ENCODE measurements at places on chromosomes 11 and 22.

DNA sequence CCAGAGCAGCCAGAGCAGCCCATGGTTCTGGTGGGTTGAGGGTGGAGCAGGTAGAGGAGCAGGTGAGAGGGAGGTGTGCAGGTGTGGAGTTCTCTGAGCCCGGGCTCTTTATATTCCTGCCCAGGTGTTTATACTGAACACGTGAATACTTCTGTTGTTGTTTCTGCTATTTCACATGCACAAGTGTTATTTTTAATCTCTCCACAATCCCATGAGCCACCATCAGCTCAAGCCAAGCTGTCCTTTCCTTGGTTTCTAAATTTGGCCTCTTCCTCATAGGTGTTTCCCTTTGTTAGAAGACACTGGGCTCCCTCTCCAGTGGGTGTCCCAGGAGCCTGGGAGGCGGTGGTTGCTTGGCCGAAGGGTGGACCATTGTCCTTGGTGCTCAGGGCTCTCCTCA, at the start of gene KRTAP5-3:
Gene KRTAP5-3 (minus strand): TSS at position 101 of the 400 bp plus-strand sequence. CDS start 78 bp downstream, at position 23.
- DNase-seq: no peak

DNA sequence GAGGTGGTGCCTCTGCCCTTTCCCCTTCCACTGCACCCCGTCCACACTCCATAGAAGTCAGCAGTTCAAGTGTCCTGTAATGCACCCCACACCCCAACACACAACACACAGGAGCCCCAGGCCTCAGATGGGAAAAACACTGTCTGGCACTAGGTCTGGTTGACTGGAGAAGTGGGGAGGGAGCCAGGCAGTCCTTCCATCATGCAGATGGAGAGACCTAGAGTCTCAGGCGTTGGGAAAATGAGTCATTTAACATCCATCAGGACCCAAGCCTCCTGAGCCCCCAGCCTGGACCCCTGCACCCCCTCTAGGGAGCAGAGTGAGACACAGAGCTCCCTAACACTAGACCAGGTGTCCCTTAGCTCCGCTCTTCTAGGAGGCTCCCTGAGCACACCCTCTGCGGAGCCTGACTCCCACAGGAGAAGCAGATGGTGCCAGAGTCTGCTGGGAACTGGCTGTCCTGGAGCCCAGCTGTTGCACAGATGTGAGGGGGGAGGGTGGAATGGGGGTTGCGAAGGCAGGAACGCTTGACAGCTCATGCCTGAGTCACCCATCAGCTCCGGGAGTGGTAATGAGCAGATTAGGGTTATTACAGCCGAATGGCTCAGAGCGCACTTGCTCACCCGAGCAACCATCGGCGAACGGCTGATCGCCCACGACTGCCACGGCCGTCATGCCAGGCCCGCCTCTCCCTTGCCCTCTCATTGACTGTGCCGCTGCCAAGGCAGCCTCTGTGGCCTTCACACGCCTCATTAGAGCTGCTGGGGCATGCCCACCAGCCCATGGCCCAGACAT, 22.1 kb upstream of the SYT7 start:
- DNase-seq: no peak

- DNase-seq: peak; percentile 7
Measured at GRCh38 chr11:122559734-122560382, 95.7 kb upstream of the UBASH3B start.

DNA sequence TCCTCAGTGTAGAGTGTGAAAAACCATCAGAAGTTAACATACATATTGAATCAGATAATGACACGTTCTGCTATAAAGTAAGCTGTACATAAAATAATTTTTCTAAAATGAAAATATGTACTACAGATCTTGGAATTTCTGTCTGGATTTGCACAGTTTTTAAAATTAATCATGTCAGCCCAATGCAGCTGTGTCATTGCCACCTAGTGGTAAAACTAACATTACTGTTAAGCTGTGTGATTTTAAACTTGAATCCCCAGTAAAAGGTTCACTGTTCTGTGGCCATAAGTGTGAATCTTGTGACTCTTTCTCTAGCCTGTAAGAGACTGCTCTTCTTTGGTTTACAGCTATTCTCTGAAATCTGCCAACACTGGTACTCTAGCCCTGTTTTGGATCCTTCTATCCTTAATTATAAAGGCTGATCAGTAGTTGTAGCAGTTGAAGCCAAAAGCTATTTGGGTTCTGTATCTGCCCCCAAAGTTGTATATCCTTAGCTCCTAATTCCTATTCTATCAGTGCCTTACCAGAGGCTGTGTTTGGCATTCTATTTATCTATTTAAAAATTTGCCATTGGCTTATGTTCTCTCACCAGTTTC, 4.0 kb downstream of the JRKL start:
- DNase-seq: no peak

- DNase-seq: peak; percentile 34
Measured at GRCh38 chr11:96075532-96075959, 151.6 kb upstream of the MTMR2 start.

DNA sequence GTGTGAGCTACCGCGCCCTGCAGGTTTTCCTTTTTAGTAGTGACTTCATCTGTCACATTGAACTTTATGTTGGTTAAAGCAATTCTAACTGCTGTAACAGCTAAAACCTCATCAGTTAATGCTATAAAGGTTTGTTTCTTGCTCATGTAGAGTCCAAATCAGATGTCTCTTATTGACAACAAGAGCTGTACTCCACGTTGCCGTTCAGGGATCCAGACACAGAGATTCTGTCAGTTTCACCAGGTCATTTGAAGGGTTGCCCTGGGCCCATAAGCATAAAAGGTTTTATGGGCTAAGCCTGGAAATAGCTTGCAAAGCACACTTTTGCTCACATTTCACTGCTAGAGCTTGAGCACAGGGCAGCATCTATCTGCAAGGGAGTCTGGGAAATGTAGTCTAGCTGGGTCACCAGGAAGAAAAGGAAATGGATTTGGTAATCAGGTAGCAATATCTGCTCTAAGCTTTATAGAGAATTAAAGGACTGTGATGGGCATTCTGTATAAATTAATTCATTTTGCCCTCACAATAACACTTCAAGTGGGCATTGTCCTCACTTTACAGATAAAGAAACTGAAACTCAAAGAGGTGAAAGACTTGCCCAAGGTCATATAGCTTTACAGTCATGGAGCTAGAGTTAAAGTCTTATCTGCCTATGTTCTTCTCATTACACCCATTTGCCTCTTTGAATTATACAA, 25.2 kb upstream of the PTPRJ start:
- DNase-seq: no peak

DNA sequence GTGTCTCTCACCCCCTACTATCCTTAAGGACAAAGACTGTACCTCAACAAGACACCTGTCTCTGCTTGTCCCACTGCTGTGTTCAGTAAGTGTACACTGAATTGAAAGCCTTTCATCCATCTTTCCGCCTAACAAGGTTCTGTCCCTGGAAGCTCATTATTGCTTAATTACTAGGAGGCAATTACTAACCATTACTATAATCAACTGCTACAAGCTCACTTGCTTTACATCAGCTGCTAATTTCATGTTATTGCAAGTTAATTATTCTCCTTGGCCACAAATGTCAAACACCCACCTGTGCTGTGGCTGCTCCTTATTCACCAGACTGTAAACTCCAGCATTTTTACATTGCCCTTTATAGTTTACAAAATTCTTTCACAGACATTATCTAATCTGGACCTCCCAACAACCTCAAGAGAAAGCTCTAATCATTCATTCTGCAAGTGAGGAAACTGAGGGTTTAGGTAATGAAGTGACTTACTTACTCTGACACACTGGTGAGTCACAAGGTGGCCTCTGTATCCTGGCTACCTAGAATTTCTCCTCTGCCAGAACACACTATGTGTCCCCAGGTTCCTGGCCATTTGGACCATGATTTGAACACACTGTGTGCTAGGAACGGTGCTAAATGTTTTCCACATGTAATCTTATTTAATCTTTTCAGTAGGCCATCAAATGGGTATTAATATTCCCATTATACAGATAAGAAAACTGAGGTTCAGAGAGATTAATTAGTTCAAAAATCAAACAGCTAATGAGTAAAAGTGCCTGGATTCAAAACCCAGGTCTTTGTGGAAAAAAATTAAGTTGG, 66.7 kb downstream of the RAB30 start:
- DNase-seq: no peak

- DNase-seq: no peak
Measured at GRCh38 chr11:122138744-122139594, 23.0 kb upstream of the BLID start.

DNA sequence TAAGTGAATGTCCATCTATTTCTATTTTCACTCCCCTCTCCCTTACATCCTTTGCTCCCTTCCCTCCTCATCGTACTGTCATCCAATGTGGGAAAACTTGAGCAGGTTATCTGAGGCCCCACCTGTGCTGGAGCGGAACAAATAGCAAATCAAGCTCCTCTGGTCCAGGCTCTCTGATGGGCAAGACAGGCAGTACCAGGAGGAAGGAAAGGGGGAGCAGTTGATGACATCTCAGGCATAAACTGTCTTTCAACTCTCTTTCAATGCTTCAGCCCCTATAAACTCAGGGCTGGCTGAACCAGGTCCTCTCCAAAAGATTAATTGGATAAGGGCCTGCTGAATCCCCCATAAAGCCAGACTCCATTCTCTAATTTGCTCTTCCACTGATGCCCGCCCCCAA, 1.5 kb upstream of the CCKBR start:
- no peak for DNase-seq

DNA sequence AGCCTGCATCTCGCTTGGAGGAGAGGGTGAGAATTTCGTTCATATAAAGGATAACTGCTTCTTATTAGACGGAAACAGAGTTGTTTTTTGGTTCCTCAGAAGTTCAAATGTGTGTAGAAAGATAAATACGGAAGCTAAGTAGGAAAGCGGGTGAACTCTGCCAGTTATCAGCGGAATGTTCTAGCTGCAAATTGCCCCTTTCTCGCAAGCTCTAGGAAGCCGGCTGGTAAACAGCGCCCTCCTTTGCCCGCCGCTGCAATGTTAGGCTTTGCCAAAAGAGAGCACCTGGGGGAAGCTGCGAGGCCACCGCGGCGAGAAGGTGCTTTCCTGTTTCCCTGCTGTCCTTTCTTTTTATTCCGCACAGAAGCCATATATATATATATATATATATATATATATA, 67.0 kb downstream of the IGLL5 start:
- DNase-seq: peak; percentile 42

DNA sequence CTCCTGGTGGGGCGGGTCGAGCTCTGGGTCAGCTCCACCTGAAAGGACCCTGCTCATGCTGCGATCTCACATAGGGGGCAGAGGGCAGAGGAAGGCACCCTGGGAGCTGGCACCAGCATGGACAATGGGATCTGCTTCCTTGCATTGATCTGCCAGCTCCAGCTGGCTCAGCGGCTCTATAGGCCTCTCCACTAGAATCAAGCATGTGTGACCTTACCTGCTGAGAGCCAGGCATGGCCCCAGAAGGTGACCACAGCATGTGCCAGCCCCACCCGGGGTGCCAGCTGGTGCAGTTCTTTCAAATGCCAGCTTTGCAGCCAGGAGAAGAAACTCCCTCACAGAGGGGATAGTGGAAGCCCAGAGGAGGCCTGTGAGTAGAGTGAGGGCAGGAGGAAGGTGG, 22.0 kb upstream of the KLHL35 start:
- no peak for DNase-seq

GRCh38 chr11:1163321-1163910, 5.7 kb downstream of the MUC5AC start:
- no peak for DNase-seq

GRCh38 chr11:44388828-44389657, 79.1 kb upstream of the ALX4 start:
- DNase-seq: no peak

- DNase-seq: no peak
Measured at GRCh38 chr22:30073743-30074142, 6.5 kb upstream of the HORMAD2 start.

DNA sequence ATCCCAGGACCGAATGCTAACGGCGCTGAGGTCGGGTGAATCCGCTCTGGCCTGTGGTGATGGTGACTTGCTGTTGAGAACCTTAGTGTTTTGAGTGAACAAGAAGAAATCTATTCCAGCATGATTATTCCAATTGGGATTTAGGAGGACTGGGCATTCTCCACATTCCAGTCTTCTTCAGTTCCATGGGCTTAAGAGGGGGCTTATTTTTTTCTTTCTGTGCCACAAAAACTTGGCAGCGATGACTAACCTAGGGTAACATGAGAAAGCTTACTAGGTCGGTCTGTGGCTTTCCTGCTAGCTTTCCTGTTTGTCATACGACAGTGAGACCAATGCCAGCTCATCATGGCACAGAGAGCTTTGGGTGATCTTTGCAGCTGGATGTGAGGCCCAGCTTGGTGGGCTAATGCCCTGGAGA, 62.9 kb upstream of the ATXN10 start:
- no peak for DNase-seq

GRCh38 chr11:118789501-118790356, 1.2 kb downstream of the DDX6 start:
- peak; percentile 45 for DNase-seq

DNA sequence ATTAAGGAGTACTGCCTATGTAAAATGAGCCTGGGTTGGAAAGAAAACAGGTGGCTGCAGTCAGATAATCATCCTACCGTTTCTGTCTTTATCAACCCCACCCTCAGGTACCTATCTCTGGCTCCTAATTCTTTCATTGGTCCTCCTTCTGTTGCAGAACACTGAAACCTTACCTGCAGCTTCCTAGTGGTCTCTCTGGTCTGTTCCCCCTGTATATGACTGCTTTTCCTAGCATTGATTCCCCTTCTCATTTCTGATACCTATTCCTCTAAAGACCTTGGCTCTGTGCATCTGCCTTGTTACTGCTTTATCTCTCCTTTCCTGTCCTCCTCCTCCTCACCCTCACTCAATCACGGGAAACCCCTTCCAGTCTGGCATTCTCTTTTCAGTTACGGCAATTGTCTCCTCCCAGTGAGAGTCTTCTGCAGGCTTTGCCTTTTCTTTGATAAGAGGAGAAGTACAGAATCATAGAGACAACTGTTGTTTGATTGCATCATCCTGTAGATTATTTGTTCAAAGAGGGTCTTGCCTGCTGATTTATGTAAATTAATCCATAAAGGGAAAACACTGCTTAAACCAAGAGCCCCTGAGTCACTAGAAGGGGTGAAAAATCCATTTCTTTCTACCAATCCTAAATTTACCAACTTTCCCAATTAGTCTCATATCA, 301.2 kb downstream of the AASDHPPT start:
- DNase-seq: no peak

DNA sequence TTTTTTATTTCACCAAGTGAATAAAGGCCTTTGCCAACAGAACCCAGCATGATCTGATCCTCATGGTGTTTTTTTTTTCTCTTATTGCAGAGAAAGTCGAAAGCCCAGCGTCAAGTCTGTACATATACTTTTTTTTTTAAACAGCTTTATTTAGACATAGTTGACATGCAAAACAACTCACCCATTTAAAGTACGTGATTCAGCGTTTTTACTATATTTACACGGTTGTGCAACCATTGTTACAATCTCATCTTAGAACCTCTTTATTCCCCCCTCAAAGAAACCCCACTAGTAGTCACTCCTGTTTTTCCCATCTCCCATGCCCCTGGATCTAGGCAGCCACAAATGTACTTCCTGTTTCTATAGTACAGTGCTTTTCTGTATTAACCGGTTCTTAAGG, 20.6 kb upstream of the AP1B1 start:
- DNase-seq: no peak

- DNase-seq: no peak
Measured at GRCh38 chr11:106581399-106581798, 436.9 kb downstream of the GUCY1A2 start.

GRCh38 chr11:206526-207207, 532 bp downstream of the BET1L start:
- peak; percentile 38 for DNase-seq
